ENCODE measurements at places on chromosomes 12 and 14.

- no peak for DNase-seq
Observed at GRCh38 chr14:56061051-56061450, 57.2 kb upstream of the PELI2 start.

DNA sequence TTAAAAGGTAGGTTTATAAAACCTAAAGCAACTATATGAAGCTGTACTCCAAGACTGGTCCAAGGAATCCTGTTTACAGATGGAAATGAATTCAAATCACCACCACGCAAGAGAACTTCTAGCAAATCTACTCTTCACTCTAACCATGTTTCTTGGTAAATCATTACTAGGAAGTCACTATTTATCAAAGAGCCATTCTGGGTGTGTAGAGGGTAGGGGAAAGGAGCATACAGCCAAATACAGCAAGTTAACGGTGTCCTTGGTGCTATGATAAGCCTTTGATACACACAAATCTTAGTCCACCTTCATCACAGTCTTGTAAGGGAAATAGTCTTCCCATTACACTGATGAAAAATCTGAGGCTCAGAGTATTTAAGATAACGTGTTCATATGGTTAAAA lies 16.8 kb downstream of the NIN start:
- no peak for DNase-seq

GRCh38 chr12:7373226-7373625 lies 69.4 kb downstream of the ACSM4 start:
- DNase-seq: no peak

GRCh38 chr14:105760691-105761344 lies 234.4 kb downstream of the TMEM121 start:
- DNase-seq: no peak

DNA sequence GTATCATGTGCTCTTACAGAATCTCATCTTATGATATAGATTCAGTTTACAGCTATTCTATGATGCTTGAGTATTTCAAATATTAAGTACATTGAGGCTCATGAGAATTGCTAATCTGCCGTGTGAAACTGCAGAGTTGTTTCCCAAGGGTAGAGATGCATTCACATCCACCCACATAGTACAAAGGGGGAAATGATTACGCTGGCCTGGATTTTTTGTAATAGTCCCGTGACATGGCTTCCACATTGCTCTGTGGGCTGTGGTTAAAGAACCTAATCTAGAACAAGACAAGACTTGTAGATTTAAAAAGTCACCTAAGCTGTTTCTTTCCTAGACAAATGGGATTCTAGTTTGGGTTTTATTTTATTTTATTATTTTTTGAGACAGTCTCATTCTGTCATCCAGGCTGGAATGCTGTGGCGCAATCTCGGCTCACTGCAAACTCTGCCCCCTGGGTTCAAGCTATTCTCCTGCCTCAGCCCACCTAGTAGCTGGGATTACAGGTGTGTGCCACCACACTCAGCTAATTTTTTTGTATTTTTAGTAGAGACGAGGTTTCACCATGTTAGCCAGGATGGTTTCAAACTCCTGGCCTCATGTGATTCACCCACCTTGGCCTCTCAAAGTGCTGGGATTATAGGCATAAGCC lies 13.0 kb upstream of the RIOX1 start:
- no peak for DNase-seq

DNA sequence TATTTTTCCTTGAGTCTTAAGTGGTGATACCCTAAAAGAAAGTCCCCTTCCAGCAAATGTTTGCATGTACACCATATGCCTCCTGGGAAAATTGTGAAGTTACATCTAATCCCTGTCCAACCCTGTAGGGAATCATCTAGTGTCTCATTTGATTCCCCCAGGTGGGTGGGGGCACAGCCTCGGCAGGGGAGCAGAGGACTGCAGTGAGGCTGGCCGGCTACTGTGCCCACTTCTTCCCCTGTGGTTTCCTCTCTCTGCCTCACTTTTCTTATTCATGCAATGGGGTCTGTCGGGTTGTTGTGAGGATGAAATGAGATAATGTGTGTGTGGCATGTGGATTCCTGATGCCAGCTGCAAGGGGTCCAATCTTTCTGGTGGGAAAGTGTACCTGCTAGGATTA lies 6.0 kb downstream of the PAPLN start:
- no peak for DNase-seq

- no peak for DNase-seq
Observed at GRCh38 chr12:120734210-120734609, 8.6 kb downstream of the ACADS start.

DNA sequence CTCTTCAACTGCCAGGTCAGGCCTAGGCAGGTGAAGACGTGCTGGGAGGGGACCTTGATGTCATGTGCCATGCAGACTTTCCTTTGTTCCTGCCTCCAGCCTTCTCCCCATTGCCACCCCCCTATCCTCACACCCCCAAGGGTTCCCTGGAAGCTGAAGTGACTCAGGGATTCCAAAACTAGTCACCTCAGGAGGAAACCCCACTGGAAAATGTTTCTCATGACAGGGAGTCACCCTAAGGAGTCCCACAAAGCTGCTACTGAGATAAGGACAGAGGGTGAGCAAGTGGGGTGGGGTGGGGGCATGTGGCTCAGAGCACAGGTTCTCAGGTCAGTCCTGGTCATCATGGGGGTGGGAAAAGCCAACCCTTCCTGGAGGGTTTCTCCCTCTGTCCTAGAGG lies 2.4 kb upstream of the IL25 start:
- DNase-seq: no peak

DNA sequence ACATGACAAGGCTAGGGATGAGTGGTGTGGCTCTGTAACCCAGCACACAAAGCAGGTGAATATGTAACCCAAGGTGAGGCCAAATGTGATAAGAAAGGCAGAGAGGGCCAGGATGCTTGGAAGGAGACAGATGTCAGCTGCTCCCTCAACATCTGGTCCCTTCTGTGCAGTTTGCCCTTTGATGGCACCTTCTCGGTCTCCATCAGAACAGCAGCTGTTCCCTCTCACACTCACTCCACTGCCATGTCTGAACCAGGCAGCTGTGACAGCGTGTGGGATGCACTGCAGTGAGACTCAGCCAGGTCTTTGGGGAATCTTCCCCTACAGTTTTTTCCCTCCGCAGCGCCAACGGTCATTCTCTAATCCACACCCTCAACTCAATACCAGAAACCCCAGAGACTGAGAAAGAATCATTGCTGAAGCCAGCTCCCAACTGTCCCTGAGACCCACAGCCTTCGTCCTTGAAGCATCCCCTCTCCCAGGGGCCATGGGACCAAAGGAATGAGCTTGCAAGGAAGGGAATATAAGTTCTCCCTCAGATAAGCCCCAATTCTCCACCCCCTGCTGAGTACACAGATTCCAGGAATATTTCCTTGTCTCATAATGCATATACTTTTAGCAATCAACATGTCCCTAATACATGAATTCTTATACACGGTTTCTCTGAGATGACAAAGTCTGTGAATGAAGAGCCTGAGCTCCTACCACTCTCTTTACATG lies 230.0 kb downstream of the GLT1D1 start:
- DNase-seq: no peak

- DNase-seq: no peak
Observed at GRCh38 chr14:23114120-23114458, 5.0 kb downstream of the CEBPE start.

DNA sequence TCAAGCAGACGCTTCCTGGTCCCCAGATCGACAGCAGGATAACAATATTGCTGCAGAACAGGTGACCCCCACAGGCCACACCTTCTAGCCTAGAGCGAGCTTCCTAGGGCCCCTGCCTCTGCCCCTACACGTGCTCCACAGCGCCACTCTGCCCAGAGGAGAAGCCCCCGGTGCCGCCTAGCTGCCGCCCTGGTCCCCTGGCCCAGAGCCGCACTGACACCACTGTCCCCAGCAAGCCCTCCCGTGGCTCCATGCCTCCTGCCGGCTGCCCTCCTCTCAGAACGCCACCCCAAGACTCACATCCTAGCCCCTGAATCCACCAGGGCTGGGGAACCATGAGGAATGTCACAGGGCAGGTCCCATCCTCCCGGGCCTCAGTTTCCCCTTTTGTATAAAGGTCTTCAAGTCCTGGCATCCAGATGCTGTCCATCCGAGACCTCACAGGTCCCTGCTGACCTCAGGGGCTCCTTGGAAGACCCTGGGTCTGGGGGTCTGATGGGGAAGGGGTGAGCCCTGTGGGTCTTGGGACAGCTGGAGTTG lies 31.0 kb downstream of the JAG2 start:
- no peak for DNase-seq

DNA sequence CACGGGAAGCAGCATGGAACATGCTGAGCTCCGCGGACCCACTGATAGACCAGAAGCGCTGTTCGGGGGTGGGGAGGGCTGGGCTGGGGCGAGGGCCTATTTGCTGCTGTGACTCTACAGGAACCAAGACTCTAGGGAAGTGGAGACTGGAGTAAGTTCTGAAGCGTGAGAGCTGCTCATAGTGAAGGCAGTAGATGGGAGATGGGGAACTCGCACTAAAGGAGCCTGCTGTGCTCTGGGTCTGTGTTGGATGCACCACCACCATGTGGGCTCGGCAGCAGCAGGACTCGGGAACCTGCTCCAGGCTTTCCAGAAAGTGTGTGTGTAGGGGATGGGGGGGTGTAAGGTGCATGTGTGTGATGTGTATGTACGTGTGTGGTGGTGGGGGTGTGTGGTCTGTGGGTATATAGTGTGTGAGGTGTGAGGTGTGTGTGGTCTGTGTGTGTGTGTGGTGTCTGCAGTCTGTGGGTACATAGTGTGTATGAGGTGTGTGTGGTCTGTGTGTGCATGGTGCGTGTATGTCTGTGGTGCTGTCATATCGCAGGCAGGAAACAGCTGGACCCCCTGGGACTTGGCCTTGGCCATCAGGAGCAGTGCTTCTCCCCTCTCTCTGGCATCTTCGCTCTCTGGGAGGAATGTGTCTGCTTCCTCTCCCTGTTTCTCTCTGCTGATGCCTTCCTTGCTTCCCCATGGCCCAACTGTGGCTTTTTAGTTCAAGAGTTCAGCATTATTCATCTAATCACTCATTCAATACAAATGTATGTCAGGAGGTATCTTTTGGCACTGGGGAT lies 378.9 kb downstream of the FUT8 start:
- peak; percentile 84 for DNase-seq

GRCh38 chr12:50626026-50626425 lies 121.2 kb downstream of the DIP2B start:
- DNase-seq: no peak

DNA sequence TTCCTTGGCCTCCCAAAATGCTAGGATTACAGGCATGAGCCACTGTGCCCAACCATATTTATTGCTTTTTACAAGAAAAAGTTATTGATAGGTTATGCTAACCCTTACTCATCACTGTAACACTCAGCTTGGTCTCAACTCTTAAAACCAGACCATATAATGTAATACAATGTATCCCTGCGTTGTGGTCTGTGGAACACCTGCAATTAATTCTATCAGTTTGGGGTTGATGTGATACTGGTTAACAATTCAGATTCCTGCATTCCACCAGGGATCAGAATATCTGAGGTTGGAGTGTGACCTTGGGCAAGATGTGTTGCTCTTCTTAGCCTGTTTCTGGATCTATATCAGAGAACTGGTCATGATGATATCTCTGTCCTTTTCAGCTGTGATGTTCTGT lies 419.0 kb downstream of the RAD51B start:
- no peak for DNase-seq

GRCh38 chr14:72801836-72802587 lies 91.9 kb downstream of the DPF3 start:
- no peak for DNase-seq

DNA sequence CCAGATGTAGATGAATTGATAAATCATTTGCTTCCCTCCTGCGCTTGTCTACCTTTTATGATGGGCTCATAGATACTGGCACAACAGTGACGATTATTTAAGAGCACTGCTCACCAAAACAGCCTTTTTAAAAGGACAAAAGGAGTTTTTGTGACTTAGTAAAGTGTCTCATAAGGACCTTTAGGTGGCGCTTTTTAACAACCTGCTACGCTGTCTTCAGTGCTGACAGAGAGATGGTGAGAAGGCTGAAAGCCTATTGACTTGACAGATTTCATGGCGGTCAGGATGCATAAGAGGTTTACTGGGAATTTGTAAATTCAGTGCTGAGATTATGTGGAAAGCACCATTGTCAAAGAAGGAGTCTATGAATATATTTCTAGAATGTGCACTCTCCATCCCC lies 87.6 kb downstream of the SLC15A5 start:
- DNase-seq: no peak

- DNase-seq: no peak
Observed at GRCh38 chr12:116540622-116541152, 18.5 kb upstream of the MAP1LC3B2 start.

GRCh38 chr12:19894803-19895202 lies 455.5 kb downstream of the AEBP2 start:
- DNase-seq: no peak

GRCh38 chr12:2332236-2332635 lies 279.4 kb downstream of the CACNA1C start:
- DNase-seq: no peak

DNA sequence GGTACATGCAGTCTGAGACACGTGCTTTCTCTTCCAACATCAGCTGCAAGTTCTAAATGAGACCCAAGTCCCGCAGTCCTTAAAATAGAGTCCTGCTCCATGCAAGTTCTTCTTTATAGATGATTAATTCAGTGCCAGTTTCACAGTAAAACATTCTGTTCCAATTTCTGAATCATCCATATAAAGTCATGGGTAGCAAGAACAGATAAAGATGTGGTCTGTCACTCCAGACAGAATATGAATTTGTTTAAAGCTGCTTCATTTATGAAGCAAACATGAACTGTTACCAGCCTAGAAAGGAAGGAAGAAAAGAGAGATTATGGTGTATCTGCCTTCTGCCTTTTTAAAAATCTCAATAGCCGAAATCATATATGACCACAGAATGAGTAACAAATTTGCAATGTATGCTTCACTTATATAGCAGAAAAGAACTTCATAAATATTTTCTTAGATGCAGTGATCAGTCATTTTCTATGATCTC lies 83.3 kb downstream of the KITLG start:
- no peak for DNase-seq

GRCh38 chr12:111056618-111057521 lies 136.5 kb upstream of the MYL2 start:
- no peak for DNase-seq

GRCh38 chr12:119869720-119870119 lies 7.4 kb downstream of the CIT start:
- peak; percentile 92 for DNase-seq

GRCh38 chr12:905261-906031 lies 44.0 kb downstream of the RAD52 start:
- no peak for DNase-seq

GRCh38 chr14:60301685-60302084 lies 52.7 kb downstream of the PPM1A start:
- no peak for DNase-seq

GRCh38 chr12:57850854-57851430 lies 4.4 kb upstream of the CTDSP2 start:
- no peak for DNase-seq

- DNase-seq: no peak
Observed at GRCh38 chr14:75252254-75252837, 26.3 kb upstream of the FOS start.

DNA sequence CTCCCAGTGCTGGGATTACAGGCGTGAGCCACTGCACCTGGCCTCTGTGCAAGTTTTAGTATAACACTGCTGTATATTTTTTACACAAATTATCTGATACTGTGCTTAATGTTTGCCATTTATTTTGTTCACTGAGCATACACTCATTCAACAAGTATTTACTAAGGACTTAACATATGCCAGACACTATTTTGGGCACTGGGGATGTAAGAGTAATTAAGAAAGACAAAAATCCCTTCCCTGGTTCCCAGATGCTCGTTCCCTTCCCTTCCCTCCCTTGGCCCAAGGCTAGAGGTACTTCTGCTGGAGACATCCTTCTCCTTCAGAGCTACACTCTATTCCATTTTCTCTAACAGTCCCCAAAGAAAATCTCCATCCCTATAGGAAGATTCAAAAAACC lies 12.5 kb downstream of the CIT start:
- DNase-seq: no peak
